ACHN (cell line): ENCODE measurements at places on chromosomes 5 and 9.

GRCh38 chr9:96460470-96460869 lies 10.5 kb downstream of the HABP4 start:
- no peak for DNase-seq

DNA sequence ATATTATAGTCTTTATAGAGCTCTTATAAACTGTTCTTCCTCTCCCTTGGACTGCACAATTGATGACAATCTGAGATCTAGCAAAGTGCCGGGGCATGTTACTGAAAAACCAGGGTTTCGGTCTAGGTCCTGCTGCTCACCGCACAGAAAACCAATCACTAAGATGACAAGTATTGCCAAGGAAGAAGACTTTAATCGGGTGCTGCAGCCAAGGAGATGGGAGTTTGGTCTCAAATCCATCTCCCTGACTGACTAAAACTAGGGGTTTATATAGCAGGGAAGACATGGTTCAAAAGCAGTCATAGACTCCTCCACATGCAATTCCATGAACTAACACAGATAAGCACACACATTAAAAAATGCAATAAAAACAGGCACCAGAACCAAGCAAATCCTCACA lies 390.6 kb downstream of the NFIB start:
- DNase-seq = no peak

DNA sequence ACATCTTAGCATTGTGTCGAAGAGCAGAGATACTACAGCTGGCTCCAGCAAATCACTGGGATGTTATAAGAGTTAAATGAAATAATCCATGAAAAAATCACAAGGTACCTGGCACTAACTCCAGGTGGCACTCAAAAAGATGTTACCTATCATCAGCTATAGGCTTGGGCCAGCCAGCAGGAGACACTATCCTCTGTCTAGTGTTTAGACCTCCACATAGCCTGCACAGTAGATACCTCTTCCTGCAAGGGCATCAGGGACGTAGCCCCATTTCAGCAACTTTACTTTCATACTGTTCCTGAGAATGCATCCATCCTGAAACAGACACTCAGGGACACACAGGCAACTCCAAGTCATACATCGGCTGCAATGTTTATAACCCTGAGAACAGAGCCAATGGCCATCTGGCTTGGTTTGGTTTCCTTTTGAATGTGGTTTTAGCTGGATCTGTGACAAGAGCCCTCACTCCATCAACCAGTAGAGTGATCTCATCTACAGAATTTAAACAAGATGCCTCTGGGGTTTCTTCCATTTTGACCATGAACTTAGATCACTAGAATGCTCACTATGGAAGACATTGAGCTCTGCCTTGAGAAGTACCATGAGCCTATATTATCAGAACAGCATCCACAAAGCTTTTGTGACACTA lies 69.9 kb downstream of the TLE1 start:
- peak; percentile 8 for DNase-seq

GRCh38 chr5:68222310-68222709 lies 6.8 kb downstream of the PIK3R1 start:
- DNase-seq = no peak

DNA sequence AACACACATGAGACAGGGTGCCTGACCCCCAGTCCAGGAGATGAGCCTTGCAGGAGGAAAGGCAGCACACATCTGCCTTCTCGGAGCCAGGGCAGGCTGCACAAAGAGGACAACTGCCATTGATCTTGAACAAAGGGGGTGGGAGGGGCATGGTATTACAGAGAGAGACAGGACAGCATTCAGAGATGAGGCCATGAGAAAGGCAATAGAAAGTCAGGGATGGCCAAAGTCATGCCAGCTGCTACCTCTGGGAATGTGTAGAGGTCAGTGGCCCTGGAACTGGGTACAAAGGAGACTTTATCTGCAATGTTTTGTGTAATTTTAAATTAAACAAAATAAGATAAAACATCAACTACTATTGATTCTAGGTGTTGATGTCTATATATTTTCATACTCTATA lies 43.2 kb downstream of the WDR36 start:
- DNase-seq = no peak

- no peak for DNase-seq
Measured at GRCh38 chr5:168195110-168195509, 96.3 kb upstream of the WWC1 start.

- no peak for DNase-seq
Measured at GRCh38 chr5:71903808-71904207, 184.7 kb downstream of the CARTPT start.

- DNase-seq = no peak
Measured at GRCh38 chr5:143041972-143042770, 272.0 kb downstream of the ARHGAP26 start.

- no peak for DNase-seq
Measured at GRCh38 chr9:97840521-97840920, 12.5 kb upstream of the FOXE1 start.

DNA sequence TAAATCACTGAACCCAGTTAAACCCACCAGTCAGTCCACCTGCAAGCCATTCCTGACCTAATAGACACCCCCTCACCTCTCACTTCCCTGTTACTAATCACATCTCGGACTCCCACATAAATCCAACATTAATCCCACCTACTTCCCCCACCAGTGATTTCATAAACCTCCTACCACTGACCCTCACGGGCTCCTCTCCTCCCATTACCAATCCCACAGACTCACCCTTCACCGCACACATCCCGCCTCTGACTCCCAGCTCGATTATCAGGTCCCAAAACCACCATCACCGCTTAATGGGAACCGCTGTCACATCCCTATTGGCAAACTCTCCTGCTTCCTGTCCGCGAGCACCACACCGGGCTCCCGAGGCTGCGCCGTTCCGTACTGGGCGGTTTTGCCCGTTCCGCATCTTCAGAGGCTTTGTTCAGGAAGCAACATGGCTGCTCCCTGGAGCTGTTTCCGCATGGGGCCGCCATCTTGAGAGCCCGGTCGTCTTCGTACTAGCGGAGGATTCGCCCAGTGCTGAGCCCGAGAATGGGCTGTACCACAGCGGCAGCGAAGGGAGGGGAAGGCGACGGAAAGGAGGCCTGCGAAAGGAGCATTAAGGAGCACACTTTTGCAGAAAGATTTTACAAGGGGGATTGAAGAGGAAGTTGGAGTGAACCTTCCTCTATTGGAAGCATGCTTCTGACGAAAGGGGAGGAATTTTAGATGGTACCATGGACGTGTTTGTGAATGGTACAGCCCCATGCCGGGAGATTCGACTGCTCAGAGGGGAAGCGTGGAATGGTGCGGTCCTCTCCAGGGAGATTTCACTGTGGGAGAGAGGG lies at the start of gene ZNF300:
Gene ZNF300 (minus strand): TSS at position 502 of the 833 bp plus-strand sequence. CDS start 1,825 bp downstream, outside the sequence.
- peak; percentile 89 for DNase-seq

- DNase-seq = no peak
Measured at GRCh38 chr9:76530458-76531110, 71.6 kb downstream of the GCNT1 start.

- no peak for DNase-seq
Measured at GRCh38 chr5:134103397-134103796, 11.1 kb upstream of the TCF7 start.

- DNase-seq = no peak
Measured at GRCh38 chr5:53183880-53184279, 74.3 kb upstream of the MOCS2 start.

DNA sequence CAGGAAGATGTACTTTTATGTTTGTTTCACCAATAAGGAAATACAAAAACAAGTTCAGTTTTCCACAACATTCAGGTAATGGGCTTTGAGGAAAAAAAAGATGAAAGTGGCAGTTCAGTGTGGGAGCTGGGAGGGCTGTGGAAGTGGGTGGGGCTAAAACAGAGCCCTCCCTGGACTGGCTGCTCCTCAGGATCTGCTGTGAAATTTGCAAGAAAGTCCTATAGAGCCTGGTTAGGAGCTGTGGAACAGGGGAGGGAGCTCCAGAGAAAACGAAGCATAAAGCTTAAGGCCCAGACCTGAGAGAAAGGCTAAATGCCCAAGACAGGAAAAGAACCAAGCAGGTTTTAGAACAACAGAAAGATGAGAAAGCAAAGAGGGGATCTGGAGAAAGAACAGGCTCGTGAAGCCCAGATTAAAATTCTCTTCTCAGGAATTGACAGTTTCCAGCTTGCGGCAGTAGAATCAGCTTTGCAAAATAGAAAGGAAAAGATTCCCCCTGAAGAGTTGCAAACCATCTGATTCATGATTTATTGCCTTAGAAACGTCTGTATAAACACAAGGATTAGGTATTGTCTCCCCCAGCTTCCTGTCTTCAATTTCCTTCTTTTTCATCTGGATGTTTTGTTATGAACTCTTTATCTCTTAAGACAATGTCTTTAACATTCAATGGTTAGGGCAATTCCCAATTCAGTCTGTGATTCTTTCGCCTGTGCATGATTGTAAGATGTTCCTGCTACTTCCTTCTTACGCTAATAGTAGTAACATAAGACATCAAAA lies 26.3 kb upstream of the CRHBP start:
- no peak for DNase-seq

DNA sequence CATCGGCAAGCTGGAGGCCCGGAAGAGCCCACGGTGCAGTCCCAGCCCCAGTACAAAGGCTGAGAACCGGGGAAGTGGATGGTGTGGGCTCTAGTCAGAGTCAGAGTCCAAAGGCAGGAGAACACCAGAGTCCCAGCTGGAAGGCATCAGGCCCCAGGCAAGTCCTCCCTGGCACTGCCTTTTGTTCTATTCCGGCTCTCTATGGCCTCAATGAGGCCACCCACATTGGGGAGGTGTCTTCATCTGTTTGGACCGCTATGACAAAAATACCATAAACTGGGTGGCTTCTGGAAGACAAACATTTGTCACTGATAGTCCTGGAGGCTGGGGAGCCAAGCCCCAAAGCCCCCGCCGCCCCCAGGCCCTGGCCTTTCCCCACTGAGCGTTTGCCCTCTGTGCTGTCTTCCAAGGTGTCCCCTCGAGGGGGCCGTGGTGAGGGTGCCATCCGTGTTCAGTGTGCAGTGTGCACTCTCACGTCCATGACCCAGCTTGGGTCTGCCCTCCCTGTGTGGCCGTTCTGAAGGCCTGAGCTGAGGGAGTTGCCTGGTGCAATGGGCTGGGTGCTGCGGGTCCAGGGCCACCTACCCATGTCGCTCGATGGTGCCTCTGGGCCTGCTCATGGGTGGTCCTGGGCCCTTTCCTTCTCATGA lies 99.1 kb upstream of the PPP1R26 start:
- DNase-seq = no peak

GRCh38 chr9:86598411-86599239 lies 244.4 kb upstream of the TUT7 start:
- DNase-seq = no peak

GRCh38 chr5:170273968-170274710 lies 23.4 kb downstream of the LCP2 start:
- peak; percentile 49 for DNase-seq

DNA sequence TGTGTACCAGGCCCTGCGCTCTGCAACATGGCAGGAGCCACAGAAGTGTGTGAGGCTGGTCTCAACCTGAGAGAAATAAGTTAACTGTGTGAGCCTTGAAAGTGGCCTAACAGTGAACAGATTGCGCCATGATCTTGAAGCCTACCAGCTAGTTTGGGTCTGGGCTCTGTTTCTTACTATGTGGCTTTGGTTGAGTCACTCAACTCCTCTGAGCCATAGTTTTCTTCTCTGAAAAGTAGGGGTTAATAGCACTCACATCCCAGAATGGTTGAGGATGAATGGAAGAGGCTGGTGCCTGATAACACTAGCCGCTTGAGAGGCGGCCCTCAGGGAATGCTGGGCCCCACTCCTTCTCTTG lies 121.5 kb downstream of the RGS3 start:
- DNase-seq = no peak

DNA sequence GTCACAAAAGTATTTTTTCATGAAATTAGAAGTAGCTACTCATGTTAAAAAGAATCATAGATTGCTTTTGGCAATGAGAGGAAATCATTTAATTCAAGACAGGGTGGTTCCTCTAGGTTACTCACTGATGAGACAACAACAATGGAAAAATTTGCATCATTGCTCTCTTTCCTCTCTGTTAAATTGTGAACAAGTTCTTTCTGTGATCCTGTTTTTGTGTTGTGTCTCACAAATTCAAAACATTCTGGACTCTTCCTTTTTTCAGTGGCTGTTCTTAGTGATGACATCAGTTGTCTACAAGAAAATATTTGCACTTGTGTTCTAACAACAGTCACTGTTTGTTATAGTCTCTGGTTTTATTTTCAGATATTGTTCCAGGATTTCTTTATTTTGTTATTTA lies 95.3 kb downstream of the XRCC4 start:
- DNase-seq = no peak

DNA sequence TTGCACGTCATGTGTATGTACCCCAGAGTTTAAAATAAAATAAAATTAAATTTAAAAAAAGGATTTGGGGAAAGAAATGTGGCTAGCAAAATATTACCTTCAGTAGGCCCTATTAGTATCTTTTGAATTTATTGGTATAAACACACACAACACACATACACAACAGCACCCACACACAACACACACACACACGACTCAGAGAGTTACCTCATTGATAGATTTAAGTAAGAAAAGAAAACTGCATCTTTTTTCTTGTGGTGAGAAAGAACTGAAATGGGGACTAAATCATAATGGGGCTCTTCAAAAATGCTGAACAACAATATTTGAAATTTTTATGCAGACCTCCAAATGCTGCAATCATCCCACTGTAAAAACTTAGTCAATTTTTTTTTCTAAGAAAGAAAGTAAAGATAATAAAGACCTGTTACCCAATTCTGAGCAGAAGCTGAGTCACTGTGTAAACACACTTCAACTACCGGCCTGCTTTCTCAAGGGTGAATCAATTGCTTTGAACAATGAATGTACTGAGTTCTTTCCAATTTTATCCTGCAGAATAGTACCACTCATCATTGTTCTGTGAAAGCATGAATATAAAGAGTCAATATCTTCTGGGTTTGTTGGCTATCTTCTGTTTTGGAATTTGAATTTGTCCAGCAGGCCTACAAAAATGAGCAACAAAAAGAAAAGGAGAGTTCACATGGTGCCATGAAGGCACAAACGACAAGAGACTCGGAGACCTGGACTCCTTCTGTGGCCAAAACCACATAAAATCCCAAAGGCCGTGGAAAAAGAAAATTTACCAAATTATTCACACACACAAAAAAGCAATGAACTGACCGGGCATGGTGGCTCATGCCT lies 57.9 kb upstream of the CCNG1 start:
- DNase-seq = peak; percentile 71

GRCh38 chr9:135746565-135746964 lies 44.6 kb downstream of the KCNT1 start:
- DNase-seq = no peak

DNA sequence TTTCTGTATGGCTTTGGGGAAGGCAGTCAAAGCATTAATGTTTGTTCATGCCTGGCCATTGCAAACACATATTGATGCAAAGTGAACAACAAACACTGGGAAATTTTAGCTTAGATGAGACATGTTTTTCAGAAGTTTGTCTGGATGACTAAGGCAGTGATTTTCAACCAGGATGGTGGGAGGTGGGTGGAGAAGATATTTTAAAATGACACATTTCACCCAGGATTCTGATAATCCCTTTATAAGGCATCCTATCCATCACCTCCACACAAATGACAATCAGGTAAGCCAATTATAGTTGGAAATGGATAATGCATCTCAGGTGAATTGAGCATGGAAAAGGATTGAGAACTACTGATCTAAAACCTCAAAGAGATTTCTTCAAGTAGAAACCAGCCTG lies 57.4 kb upstream of the SV2C start:
- no peak for DNase-seq
